ENCODE measurements at places on chromosomes 3 and 15.

DNA sequence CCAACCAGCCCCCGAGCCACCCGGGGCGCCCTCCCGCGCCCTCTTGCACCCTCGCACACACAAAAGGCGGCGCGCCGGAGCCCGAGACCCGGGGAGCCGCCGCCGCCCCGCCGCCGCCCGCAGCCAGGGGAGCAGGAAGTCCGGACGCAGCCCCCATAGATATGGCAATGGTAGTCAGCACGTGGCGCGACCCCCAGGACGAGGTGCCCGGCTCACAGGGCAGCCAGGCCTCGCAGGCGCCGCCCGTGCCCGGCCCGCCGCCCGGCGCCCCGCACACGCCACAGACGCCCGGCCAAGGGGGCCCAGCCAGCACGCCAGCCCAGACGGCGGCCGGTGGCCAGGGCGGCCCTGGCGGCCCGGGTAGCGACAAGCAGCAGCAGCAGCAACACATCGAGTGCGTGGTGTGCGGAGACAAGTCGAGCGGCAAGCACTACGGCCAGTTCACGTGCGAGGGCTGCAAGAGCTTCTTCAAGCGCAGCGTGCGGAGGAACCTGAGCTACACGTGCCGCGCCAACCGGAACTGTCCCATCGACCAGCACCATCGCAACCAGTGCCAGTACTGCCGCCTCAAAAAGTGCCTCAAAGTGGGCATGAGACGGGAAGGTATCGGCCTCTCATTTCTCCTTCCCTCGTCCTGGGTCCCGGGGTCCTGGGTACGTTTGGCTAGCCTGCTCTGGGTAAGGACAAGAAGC, 1.6 kb downstream of the NR2F2 start:
- no peak for DNase-seq

- no peak for DNase-seq
These were observed 198.9 kb upstream of the LPP start for GRCh38 chr3:187954873-187955586.

- no peak for DNase-seq
These were observed 48.2 kb upstream of the FMN1 start for GRCh38 chr15:33242669-33243191.

- no peak for DNase-seq
These were observed 235.7 kb upstream of the ATP10A start for GRCh38 chr15:26098801-26099200.

DNA sequence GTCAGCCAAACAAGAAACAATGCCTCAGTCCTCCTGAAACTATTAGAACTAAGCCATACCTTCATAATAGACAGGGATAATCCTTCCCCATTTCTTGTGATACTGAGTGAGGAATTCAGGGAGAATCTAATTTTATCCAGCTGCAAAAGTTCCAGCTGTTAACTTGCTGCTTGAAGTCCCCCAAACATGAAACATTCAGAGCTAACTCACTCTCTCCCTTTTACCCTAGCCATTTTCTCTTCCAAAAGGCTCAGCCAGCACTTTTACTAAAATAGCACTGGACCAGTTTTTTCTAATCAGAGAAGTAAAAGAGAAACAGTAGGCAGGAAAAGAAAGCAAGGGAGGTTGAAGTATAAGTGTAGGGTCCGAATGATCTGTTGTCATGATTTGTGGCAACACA, 268.1 kb downstream of the TAFA4 start:
- DNase-seq, result no peak

All from skin of body (tissue), 3 donors.